ENCODE measurements at places on chromosomes 11 and 22.
A peak's percentile ranks its signal among the peaks of the same experiment; 100 is the strongest.

DNA sequence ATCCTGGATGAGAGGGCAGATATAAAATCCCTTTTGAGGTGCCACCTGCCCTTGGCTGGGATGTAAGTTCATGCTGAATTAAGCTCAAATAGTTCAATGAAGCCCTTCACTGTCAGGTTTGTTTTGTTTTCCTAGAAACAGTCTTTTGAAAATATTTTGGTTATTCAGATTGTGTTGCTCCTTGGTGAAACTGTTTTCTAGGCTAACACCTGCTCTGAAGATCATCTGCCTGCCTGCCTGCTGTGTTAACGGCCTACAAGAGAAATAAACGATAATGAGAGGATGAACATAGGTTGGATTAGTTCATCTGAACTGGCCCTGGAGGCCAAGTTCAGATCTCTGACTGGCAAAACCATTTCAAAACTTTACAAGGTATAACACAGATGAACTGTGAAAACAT lies 67.4 kb downstream of the ZBTB44 start:
- no peak for DNase-seq

DNA sequence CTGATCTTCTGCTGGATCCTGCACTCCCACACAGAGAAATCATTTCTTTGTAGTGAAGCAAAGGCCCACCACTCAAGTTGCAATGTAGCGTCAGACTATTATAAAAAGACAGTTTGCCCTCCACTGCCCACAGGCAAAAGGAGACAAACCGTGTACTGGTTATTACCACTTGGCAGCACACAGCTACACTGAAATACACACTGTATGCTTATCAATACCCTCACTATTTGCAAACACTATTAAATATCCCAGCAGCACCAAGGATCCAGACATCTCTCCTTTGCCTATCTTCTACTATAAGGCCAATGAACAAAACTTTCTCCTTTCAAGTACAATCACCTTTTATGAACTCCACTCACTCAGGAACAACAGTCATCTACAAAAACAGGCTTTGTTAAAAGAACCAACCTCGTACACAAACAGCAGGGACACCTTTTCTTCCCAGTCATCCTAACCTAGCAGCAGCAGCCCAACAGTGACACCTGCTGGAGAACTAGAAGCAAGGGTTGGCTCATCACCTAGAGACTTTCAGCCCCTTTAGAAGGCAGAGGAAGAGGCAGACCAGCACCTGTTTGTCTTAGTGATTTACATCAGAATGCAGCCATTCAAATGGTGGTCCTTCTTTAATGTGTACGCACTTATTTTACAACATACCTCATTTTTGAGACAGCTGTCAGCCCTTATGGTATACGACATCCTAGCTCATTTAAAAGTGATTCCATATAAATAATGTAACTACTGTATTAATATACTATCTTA lies 56.1 kb downstream of the AMBRA1 start:
- peak; percentile 45 for DNase-seq

GRCh38 chr22:48880749-48881148 lies 946.9 kb downstream of the BRD1 start:
- no peak for DNase-seq

GRCh38 chr11:11841116-11841722 lies 553 bp upstream of the USP47 start:
- peak; percentile 16 for DNase-seq

Measured in progenitor cell of endocrine pancreas (in vitro differentiated cells).